ENCODE measurements at places on chromosomes 1 and 21.

DNA sequence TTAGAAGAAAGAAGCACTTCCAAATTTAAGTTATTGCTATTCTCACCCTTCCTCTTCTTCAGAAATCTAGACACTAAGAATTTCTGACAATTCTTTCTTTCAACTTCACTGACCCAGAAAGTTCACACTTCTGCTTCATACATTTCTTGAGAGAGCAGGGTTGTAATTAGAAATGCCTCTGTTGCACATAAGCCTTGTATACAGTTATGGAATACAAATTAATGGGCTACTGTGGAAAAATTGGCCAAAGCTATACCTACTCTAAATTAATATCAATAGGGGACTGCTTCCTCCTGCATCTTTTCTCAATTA is 1.5 kb downstream of the TNFSF18 start:
- DNase-seq = no peak

- no peak for DNase-seq
These were observed 34.5 kb downstream of the TMPRSS15 start for GRCh38 chr21:18369115-18369514.

GRCh38 chr1:24547195-24547594 is 8.7 kb upstream of the NCMAP start:
- no peak for DNase-seq

DNA sequence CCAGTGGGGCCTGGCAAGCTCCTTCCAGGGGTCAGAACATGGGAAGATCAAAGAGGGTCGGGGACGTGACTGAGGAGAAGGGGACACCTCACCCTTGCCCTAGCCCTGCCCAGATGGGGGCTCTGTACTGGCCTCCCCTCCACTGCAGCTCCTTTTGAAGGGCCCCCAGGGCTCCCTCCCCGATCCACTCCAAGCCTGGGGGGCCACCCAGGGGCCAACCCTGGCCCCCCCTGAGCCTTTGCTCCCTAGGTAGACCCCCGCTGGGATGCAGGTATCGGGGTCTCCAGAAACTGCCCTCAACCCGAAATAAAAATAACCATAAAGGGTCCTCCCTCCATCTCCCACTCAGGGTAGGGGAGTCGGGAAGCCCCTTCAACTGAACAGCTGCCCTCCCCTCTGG is 37.4 kb upstream of the FAM131C start:
- DNase-seq = no peak

DNA sequence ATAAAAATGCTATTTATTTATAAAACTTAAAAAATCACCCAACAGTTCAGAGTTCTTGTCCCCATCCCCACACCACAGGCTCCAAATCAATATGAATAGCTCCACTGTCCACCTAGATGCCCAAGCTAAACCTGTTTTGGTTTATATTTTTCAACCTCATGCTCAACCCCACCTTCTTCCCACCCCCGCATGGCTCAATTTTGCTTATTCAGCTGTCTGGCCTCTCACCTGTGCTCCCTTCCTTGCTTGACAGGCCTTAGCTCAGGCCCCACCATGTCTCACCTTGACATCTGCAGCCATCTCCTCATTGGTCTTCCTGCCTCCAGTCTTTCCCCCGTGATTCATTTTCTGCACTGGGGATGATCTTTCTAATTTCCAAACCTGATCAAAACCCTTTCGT is 17.8 kb downstream of the COA7 start:
- DNase-seq = no peak

DNA sequence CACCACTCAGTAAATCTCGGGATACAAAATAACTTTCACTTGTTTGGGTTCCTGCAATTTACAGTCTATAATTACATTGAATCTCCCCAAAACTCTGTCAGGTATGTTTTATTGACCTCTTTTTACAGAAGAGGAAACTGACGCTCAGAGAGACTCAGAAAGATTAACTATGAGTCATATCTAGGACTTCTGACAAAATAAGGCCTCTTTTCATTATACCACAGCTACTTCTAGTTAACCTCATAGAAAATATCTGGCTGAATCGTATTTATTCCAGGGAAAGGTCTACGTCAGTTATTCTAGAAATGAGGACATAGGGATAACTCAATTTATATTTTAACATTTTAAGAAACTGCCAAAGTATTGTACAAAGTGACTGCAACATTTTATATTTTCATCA is 211.1 kb upstream of the FAM78B start:
- no peak for DNase-seq

- peak; percentile 94 for DNase-seq
These were observed 52.6 kb upstream of the EPS8L3 start for GRCh38 chr1:109816175-109816811.

- peak; percentile 20 for DNase-seq
These were observed 129.3 kb upstream of the GJB5 start for GRCh38 chr1:34625521-34626015.

GRCh38 chr21:45138199-45139002 is 64.0 kb downstream of the ADARB1 start:
- peak; percentile 56 for DNase-seq

GRCh38 chr1:107727866-107728265 is 237.1 kb downstream of the VAV3 start:
- no peak for DNase-seq
